ENCODE measurements at places on chromosomes 3 and 15.

- DNase-seq: no peak
Measured at GRCh38 chr3:133754455-133754854, 8.3 kb downstream of the TF start.

- DNase-seq: no peak
Measured at GRCh38 chr3:65960087-65960486, 78.6 kb downstream of the MAGI1 start.

DNA sequence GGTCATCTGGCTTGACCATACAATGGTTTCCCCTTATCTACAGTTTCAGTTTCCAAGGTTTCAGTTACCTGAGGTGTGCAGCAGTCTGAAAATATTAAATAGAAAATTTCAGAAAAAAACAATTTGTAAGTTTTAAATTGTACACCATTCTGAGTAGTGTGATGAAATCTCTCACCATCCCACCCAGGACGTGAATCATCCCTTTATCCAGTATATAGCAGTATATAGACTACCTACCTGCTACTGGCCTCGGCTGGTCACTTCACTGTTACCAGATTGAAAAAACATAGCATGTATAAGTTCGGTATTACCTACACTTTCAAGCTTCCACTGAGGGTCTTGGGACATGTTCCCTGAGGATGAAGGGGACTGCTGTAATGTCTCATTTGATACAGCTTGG, 12.0 kb downstream of the ARIH1 start:
- no peak for DNase-seq

DNA sequence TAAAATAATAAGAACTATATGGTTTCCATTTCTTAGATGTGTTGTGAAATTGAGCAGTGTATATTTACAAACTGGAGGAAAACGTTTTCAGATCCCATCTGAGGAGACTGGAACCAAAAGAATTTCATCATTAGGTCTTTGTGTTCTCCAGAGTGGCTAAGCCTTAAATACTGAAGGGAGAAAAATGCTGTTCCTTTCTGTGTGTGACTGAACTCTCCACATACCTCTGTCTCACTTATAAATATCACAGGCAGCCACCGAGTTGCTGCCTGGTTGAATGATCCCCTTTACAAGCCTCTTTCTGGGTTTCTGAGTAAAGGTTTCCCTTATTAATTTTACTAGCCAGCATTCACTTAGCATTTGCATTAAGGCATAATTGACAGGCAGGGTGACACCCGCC, 913.9 kb upstream of the NR2F2 start:
- DNase-seq: no peak

- no peak for DNase-seq
Measured at GRCh38 chr15:82660378-82660777, 13.2 kb upstream of the CPEB1 start.

DNA sequence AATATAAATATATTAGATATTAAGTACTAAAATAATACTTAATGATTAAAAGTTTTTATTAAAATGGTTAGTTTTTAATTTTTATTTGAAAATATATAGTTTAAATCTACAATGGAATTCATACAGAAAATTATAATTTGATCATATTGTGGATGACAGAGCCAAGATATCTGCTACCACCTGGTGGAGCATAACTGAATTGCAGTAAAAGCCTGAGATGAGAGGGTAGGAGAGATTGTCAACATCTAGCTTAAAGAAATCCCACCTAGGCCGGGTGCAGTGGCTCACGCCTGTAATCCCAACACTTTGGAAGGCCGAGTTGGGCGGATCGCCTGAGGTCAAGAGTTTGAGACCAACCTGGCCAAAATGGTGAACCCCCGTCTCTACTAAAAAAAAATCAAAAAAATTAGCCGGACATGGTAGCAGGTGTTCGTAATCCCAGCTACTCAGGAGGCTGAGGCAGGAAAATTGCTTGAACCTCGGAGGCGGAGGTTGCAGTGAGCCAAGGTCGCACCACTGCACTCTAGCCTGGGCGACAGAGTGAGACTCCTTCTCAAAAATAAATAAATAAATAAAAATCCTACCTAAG, 25.1 kb upstream of the CSTA start:
- no peak for DNase-seq

DNA sequence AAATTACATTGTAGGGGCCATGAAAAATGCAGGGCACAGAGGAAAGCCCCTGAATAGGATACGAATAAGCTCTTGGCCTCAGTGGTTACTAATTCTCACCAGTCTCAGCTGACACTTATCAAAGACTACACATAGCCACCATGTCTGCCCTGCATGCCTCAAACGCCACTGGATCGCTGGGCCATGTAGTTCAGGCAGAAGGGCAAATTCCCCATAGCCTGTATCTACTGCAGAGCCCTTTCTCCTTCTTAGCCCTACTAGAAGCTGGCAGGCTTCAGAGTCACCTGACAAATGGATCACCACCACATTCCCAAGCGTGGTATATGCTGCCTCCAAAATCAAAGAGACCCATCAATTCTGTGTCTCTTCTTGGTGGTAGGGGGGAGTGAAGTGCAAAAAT, 177.4 kb downstream of the MINAR1 start:
- DNase-seq: no peak

GRCh38 chr3:50617096-50617791, at the start of gene MAPKAPK3:
Gene MAPKAPK3, plus strand, starts transcription at chr3:50617151. Its CDS starts 415 bp downstream, at chr3:50617566.
- no peak for DNase-seq

- DNase-seq: no peak
Measured at GRCh38 chr3:53346514-53346913, 829 bp downstream of the DCP1A start.

- DNase-seq: no peak
Measured at GRCh38 chr3:45109771-45110508, 36.2 kb downstream of the CDCP1 start.

GRCh38 chr15:76642671-76643070, 262.5 kb downstream of the SCAPER start:
- DNase-seq: no peak

GRCh38 chr15:56856934-56857333, 61.5 kb upstream of the TCF12 start:
- no peak for DNase-seq

All from smooth muscle cell of the brain vasculature (primary cell).